ENCODE measurements at places on chromosomes 7 and 10. TPM values are rescaled to one million over a fixed set of nuclear protein-coding genes. Genes with fewer than 3 reads are reported as not detected.

GRCh38 chr10:91643700-91644099 is 10.8 kb upstream of the PPP1R3C start:
- peak; percentile 55 for DNase-seq

GRCh38 chr7:74222851-74223710 is 13.3 kb downstream of the LAT2 start:
- DNase-seq, result no peak

DNA sequence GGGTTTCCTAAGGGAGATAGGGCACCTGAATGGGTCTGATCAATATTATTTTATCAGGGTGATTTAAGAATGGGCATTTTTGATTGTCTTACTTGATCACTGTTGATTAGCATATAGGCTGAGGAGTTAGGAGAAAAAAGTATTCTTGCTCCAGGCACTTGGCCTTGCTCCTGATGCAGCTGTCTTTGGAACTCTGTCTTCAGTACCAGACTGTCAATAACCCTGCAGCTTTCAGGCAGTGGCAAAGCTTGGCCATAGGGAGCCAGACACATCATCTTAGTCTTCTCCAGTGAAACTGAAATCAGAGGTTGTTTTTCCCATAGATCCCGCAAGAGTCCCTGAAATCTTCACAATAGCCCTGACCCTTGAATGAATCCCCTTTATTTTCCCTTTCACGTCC is 47.2 kb downstream of the EXOC4 start:
- no peak for DNase-seq

GRCh38 chr10:113788604-113789083 is 37.2 kb downstream of the PLEKHS1 start:
- peak; percentile 98 for DNase-seq

DNA sequence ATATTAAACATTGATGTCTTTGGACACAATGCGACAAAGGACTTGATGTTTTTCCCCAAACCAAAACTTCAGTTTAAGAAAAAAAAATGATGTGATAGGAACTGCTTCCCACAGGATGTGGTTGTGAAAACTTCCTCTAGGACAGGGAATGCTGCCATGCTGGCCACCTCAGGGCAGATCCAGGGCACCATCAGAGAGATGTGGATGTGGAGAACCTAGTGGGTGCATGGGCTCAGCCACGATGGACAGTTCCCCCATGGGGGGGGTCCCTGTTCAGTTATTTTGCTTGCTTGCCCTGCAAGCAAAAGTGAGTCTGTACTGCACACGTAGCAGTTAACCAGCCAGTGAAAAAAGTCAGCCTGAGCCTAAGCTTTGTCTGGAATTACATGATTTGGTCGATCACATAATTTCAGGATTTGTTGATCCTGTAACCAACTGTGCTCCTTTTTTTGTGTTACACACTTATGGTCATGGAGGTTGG is 36.3 kb downstream of the LAMB4 start:
- DNase-seq, result no peak

Gene ZNF804B
- total RNA-seq, result not detected

Gene MAGI2
- total RNA-seq, result 0.07 TPM

All from MCF 10A (cell line).